RPMI8226 (cell line): ENCODE measurements at places on chromosomes 11 and 22.

DNA sequence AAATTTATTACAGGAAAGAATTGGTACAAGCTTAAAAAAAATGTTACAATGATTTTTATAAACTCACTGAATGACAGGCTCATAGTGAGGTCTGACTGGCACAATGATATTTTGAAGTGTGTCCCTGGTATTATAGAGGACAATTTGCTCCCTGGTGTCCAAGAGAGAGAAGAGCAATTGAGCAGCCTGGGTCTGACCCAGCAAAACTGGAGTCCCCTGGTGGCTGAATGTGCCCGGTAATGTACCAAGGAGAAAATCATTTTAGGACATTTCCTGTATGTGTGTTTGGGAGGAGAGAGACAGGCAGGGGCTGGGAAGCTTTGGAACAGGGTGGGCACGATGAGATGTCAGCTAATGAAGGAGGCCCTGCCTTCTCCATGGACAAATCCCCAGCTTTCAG is 125.3 kb downstream of the APOL5 start:
- DNase-seq = peak; percentile 84

DNA sequence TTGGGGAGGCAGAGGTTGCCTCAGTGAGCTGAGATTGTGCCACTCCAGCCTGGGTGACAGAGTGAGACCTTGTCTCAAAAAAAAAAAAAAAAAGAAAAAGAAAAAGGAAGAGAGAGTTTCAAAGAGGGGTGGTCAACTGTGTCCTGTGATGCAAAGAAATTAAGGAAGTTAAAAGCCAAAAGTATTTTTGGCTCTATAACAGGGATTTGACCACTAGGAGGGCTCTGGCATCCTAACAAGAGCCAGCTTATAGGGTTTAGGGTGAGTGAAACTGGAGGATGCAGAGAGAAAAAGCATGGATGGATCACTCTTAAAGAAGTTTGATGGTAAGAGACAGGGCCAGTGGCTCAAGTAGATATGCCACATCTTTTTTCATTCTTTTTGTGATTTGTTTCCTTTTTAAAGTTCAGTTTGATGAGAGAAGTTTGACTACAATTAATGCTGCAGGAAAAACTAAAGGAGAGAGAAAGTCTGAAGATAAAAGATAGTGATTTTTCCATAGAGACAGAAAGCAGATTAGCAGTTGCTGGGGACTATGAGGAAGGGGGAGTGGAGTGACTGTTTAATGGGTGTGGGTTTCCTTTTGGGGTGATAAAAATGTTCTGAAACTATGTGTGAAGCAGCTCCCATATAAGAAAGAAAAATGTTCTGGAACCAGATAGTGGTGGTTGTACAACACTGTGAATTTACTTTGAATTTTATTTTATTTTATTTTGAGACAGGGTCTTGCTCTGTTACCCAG is 11.1 kb upstream of the MICAL2 start:
- DNase-seq = no peak

DNA sequence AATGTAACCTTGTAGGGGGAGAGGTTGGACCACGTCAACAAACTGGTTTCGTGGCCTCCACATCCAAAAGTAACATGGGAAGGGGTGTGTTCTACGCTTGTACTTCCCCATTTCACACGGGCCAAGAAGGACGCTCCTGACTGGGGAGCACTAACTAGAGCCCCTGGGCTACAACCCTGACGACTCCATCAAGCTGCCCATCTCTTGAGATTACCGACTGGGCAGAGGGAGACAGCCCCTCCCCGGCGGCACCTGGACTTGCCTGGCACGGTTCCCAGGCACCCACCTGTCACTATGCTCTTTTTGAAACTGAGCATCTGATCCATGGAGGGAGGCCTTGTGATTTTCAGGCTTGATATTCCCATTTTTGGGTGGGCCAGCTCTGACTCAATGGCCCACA is 68.5 kb downstream of the SHANK2 start:
- peak; percentile 20 for DNase-seq

GRCh38 chr11:123174196-123175183 is 20.6 kb downstream of the CLMP start:
- DNase-seq = no peak

GRCh38 chr22:27684901-27685300 is 116.7 kb downstream of the MN1 start:
- no peak for DNase-seq

DNA sequence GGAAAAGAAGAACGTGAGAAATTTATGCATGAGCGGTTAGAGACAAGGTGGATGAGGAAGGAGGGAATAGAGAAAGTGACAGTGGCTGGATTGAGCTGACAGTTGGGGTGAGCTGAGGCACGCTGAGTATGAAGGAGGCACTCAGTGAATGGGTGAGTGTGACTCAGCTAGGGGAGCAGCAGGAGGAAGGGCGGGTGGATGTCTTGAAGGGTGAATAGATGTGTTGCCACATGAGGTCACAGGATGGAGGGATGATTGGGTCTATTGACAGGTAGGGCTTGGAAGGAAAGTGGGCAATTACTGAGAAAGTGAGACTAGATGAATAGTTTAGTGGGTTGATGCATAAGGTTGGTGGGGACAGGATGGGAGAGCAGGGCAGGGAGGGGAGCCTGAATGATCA is 8.0 kb downstream of the IFITM10 start:
- DNase-seq = no peak

- no peak for DNase-seq
Measured at GRCh38 chr11:27754035-27755017, 54.1 kb upstream of the BDNF start.

DNA sequence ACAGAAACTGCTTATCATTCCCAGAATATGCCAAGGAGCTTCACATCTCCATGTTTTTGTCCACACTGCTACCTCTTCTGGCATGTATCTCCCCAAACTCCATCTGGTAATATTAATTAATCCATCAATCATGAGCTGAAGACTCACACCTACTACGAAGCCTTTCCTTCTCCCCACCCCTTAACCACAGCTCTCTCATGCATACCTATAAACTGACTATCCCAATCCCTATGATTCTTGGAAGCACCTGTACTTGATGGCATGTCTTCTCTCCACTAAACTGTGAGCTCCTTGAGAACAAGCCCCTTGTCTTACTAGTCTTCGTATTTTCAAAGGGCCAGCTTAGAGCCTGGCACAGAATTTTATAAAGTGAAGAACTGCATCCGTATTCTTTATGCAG is 47.3 kb downstream of the RELT start:
- DNase-seq = no peak

DNA sequence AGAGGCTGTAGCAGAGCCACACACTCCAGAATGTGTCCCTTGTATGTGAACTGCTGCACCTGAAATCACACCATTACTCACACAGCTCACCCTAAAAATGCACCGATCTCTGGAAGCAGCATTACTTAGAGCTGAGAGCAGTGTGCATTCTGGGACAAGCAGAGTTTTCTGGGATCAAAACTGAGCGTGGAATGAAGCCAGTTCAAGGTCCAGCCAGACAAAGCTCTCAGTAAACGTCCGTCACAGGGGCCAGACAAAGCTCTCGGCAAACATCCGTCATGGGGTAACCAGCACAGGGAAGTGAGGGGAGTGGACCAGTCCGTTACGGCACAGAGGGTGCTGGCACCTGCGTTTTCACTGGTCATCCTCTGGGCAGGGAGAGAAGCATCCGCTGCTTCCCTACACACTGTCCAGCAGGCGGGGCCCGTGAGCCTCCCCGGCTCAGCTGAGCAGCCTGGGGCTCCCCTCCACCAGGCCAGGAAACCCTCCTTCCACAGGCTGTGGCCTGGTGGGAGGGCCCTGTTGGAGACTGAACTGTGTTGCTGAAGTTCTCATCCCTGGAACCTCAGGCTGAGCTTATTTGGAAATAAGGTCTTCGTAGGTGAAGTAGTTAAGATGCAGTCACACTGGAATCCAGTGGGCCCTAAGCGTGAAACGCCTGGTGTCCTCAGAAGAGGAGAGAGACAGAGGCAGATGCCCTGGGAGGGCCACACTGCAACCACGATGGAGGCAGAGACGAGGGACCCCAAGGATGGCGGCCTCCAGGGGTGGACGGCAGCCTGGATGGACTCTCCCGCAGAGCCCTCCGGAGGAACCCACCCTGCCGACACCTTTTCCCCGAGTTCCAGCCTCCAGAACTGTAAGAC is 883.9 kb downstream of the BRD1 start:
- peak; percentile 73 for DNase-seq

DNA sequence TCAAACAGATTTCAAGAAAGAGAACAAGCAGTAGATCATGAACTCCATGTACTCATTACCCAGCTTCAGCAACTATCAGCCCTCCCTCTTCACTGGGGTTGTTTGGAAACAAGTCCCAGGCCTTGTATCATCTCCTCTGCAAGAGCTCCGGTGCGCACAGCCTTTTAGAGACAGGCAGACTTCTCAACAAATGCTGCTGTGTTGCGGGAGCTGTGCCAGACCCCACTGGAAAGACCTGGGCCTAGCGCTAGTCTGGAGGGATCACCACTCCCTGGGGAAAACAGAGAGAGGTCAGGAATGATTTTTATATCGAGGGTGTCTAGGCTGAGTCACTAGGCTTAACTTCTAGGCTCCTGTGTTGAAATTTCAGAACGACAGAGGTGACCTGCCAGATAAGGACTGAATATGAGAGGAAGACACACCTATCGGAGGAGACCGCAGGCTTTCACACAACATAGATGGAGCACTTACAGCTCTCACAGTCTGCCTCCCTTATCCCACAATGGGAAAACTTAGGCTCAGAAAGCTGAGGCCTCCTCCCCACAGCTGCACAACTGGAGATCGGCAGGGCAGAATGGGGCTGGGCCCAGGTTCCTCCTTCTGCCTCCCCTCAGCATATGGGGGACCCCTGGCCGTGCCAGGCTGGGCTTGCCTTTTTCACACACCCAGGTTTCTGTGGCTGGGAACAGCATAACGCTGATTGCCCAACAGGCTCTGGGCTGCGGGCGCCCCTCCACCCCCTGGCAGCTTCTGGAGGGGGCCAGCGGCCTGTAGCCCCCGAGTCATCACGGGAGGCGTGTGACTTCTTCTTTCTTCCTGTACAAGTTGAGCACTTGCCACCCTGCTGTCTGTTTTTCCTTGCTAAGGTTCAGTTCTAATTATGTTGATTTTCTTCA is 86.0 kb downstream of the PKNOX2 start:
- no peak for DNase-seq

DNA sequence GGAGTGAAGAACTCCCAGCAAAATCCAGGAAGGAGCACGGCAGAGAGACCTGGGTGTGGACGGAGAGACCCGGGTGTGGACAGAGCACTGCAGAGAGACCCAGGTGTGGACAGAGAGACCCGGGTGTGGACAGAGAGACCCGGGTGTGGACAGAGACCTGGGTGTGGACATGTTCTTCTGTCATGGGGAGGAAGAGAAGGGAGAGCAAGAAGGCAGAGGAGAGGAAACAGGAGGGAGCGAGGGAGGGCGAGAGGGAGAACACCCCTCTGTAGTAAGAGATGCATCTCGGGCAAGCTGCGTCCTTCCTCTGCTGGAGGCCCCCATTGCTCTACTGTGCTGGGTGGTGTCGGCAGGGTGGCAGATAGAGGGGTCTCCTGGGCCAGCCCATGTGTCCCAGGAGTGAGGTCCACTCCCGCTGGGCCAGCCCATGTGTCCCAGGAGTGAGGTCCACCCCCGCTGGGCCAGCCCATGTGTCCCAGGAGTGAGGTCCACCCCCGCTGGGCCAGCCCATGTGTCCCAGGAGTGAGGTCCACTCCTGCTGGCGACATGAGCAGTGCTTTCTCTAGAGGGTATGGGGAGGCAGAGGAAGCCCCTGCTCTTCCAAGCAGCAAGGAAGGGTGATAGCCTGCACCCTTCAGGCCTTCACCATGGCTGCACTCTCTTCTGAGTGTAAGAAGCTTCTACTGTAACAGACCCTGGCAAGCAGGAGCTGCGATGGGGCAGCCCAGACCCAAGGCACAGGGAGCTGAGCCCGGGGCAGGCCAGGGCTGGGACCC is 934.2 kb downstream of the BRD1 start:
- DNase-seq = no peak

- no peak for DNase-seq
Measured at GRCh38 chr11:45366619-45367190, 80.6 kb upstream of the SYT13 start.

GRCh38 chr11:66868082-66868725 is 11.3 kb downstream of the LRFN4 start:
- DNase-seq = no peak

GRCh38 chr11:35664977-35665441 is 2.4 kb downstream of the TRIM44 start:
- DNase-seq = no peak

DNA sequence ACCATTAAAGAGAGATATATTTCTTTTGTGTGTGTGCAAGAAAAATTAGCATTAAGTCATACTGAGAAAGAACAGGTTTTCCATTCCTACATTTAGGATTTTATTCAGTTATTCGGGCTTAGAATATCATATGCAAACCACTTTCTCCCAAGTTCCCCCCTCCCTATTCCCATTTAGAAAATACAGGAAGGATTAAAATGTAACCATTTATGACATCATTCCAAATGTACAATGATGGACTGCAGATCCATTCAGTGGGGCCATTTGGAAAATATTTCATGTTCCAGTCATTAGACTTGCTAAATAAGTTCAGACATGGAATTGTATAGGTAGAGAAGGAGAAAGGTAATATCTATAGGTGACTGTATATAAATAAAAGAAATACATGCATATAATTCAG is 228.6 kb upstream of the MPPED2 start:
- DNase-seq = no peak

DNA sequence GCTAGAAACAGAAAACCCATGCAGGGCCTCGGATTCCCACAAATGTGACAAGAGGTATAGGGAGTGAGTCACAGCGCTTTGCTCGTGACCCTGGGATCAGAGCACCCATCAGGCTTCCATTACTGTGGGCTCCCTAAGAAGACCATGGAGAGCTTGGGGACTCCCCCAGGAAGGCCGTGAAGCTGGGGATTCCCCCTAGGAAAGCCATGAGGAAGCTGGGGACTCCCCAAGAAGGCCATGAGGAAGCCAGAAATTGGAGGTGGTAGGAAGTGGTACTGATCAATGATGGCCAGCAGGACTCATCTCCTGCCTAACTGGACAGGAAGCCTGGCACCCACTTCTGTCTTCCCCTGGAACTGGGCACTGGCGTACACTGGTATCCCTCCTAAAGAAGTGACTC is 10.1 kb upstream of the DCPS start:
- DNase-seq = no peak

DNA sequence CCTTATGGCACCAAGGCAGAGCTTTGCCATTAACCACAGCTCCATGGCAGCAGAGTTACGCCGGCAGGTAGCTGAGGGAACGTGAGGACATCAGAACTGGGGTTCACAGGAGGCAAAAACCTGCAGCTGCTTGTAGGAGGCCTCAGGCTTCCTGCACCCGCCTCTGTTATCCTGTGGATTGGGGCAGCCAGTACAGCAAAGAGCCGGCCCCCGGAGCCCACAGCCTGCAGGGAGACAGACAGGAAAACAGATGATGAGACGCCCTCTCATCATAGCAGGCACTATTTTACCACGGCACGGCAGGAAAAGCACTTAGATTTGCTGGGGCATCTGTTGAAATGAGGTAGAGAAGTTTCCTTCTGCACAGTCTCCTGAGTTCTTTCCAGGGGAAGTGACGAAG is 870.3 kb downstream of the TBC1D22A start:
- DNase-seq = no peak

- DNase-seq = peak; percentile 42
Measured at GRCh38 chr11:118295815-118296454, 8.6 kb upstream of the CD3E start.

DNA sequence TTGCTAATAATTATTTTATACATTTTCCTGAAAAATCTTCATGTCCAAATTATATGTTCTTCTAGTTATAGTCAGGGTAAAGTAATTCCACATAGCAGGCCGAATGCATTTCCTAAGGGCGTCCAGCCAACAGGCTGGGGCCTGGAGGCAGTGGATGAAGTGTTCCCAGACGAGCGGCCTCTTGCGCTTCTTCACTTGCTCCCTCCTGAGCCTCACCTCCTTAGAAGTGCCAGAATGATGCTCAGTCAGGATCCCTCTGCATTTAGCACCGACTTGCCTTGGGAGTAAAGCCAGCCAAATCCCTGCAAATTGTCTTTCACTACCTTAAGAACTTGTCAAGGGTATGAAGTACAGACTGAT is 1.5 kb downstream of the OLFML1 start:
- no peak for DNase-seq
